CD4-positive, alpha-beta T cell treated with Interleukin-2 at 100 ng/mL for 4 hours (primary cell): ENCODE measurements at places on chromosomes 12 and 14.

GRCh38 chr12:90519285-90519684 lies 435.7 kb downstream of the CCER1 start:
- DNase-seq: no peak

DNA sequence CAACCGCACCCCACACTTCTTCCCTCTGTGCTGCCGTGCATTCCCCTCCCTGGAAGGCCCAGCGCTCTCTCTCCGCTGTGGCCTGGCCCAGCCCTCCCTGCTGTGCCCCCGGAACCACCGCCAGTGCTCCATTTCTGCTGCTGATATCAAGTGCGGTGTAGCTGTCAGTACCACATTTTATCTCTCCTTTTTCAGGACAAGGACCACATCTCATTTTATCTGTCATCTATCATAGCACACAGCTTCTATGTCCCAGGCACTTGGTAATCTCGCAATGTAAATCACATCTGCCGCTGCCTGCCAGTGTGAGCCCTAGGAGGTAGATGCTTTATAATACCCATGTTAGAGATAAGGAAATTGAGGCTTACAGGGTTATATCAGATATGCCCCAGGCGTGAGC lies 18.3 kb downstream of the IL31 start:
- DNase-seq: no peak

GRCh38 chr12:31303466-31303865 lies 22.5 kb downstream of the SINHCAF start:
- no peak for DNase-seq

- no peak for DNase-seq
These were observed 234.0 kb downstream of the ETNK1 start for GRCh38 chr12:22858849-22859570.

GRCh38 chr12:3329361-3329760 lies 161.6 kb upstream of the PRMT8 start:
- DNase-seq: no peak

DNA sequence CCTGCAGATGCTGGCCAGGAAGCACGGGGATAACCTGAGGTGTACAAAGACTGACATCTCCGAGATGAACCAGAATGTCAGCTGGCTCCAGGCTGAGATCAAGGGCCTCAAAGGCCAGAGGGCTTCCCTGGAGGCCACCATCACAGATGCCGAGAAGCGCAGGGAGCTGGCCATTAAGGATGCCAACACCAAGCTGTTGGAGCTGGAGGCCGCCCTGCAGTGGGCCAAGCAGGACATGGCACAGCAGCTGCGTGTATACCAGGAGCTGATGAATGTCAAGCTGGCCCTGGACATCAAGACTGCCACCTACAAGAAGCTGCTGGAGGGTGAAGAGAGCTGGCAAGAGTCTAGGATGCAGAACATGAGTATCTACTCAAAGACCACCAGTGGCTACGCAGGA lies 380.0 kb upstream of the USP15 start:
- DNase-seq: no peak

DNA sequence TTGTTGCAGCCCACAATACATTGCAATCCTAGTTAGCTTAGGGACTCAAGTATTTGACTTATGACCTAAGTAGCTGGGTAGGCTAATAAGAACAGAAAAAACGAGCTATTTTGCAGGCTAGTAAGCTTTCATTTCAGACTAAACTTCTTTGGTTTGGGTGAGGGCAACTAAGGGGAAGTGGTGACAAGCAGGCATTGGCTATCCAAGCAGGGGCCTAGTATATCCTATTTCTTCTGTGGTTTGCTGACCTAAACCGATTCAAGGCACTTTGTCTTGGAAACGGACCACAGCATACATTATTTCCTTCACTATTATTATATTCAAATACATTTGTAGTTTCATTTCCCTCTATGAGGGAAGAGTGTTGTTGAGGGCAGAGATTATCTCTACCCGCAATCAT lies 21.6 kb upstream of the SLC5A8 start:
- DNase-seq: no peak

GRCh38 chr12:29582677-29583272 lies 85.3 kb upstream of the OVCH1 start:
- DNase-seq: no peak

- DNase-seq: no peak
These were observed 169.2 kb downstream of the CAPZA3 start for GRCh38 chr12:18907127-18907526.

DNA sequence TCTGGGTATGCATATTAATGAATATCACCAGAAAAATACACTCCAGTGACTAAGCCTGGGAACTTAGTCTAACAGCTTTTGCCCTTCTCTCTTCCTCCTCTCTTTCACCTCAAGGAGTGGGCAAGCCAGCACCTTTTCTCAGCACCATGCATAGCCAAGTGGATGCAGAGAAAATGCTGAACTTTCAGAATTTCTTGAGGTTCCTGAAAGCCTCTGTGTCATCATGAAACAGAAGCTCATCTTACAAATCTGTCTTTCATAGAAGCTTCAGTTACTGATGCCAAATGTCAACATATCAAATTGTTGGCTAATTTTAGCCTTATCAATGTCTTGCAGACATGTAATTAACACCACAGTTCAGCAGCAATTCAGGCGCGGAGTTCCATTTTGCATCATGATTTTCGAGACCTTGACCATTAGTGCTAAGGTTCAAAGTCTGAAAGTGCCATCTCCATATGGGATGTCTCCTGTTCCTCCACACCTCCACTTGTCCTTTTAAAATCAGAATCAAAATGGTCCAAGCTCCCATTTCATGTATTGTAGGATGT lies 51.1 kb upstream of the RPH3A start:
- no peak for DNase-seq

DNA sequence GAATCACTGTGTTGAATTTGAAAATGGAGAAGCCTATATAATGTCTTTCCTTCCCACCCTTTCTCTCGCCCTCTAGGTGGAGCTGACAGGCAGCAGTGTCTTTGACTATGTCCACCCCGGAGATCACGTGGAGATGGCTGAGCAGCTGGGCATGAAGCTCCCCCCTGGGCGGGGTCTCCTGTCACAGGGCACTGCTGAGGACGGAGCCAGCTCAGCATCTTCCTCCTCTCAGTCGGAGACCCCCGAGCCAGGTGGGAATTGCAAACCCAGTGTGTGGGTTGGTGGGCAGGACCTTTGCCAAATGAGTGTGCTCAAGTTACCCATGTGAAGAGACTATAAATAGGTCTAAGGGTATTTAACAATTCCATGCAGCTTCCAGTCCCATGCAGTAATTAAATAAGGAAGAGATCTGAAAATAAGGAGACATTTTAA lies 274.7 kb downstream of the EGLN3 start:
- DNase-seq: no peak

DNA sequence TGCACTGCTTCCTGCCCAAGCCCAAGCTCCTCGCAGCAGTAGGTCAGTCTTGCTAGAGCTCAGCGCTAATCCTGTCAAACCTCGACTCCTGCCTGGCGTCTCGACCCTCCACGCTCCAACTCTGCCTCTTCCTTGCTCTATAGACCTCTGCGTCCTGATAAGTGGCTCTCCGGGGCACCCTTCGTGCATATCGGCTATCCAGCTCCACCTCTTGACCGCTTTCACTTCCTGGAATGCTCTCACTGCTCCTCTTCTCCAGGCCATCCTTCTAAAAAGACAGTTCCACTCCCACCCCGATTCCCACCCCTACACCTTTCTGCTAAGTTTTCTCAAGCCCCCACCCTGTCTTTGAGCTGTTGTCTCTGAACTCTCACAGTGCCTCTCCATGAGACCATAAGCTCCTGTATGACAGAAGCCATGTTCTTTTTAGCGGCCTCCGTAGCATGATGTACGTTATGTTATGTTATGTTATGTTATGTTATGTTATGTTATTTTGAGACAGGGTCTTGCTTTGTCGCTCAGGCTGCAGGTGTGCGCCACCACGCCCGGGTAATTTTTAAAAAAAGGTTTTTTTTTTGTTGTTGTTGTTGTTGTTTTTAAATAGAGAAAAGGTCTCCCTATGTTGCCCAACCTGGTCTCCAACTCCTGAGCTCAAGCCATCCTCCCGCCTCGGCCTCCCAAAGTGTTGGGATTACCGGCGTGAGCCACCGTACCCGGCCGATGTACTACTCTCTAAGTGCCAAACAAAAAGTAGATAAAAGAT lies 601 bp downstream of the COX14 start:
- no peak for DNase-seq

- no peak for DNase-seq
These were observed 67.1 kb upstream of the SLC38A4 start for GRCh38 chr12:46892887-46893286.

DNA sequence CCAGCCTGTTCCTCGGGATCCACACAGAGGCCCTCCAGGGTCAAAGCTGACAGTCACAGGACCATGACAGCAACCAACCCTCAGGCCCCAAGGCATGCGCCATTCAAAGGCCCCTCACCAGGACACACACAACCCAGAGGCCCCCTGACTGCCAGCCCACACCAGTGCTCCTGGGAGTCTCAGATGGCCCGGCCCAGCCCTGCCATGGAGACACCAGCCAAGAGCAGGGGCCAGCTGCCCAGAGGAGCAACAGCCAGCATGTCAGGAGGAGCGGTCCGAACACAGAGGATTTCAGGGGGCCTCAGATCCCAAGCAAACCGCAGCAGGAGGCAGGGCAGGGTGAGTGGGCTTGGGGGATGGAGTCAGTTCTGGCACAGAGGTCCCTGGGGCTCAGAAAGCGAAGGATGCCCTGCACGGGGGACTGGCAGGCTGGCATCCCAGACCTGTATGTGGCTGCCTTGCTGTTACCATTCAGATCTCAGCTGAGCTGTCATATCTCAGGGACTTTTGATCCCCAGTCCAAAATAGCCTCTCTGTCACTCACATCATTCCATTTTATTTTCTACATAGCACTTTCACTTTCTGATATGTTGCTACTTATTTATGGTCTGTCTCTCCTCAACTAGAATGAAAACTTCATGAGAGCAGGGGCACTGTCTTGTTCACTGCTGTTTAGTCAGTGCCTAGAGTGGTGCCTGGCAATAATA lies 4.8 kb downstream of the TMEM229B start:
- no peak for DNase-seq

DNA sequence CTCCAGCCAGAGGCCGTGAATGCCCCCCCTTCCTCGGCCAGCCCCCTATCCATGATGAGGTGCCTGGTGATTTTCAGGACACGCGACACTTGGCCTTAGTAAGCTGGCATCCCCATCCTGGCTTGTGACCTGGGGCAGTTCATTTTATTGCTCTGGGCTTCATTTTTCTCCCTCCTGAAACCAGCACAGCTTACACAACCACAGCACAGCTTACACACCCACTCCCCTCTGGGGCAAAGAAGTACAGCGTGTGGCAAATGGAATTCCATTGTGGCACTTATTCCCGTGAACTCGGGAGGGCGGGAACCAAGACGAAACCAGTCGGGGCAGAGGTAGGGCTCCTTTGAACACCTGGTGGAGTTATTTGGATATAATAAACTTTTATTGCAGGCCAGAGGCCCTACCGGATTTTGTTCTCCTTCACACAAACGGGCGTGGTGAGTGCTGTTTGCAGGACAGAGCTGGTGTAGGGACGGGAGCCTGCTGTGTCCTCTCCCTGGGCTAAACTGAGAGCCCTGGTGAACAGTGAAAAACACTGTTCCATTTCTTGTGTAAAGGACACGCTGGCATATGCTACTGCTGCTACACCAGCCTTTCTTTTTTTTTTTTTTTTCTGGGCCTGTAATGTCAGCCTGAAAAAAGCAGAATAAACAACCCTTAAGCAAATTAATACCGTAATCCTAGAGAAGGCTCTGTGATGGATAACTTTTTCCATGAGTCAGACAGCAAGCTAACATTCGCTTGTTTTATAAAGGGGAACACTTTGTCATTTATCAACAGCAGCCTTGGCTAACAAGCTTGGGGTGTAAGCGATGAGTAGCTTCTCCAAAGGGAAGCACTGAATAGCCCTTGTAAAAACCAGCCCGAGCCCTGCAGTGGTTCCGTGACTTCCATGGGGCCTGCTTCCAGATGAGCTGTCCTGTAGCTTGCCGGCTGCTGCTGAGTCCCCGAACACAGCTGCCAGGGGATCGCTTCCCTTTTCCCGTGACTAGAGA lies 29.3 kb downstream of the CD9 start:
- no peak for DNase-seq

- no peak for DNase-seq
These were observed 360.4 kb upstream of the FOXG1 start for GRCh38 chr14:28406196-28406595.

GRCh38 chr12:68410018-68410660 lies 78.0 kb upstream of the MDM1 start:
- DNase-seq: no peak

DNA sequence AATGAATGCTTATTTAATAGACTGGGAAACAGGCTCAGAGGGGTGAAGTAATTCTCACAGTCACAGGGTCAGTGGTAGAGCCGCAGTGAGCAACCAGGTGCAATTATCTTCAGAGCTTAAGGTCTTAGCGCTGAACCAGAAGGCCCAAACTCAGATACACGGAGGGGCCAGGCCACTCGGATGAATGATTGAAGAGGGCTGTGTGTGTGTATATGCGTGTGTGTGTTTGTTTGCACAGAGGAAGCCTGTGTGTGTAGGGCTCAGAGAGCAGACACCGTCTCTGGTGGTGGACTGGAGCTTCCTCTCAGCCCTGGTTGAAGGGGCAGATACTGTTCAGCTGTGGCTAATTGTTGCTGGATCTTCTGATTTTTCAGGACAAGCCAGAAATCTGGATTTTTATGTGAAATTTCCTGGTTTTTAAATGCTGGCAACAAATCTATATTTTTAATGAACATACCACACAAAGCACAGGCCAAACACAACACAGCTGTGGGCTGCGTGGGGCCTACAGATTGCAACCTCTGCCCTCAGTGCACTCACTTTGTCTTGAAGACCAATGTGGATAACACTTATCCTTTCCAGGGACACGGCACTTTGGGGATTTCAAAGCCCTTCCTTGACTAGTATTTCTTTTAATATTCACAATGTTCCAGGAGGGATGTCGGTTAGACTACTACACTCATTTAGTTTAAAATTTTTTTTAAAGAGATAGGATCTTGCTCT lies 94.5 kb upstream of the NRXN3 start:
- DNase-seq: no peak

GRCh38 chr14:105702275-105702817 lies 176.0 kb downstream of the TMEM121 start:
- no peak for DNase-seq
